Jurkat, Clone E6-1 (cell line): ENCODE measurements at places on chromosomes 4 and X.

GRCh38 chr4:108237693-108238092 is 69.0 kb upstream of the LEF1 start:
- DNase-seq: no peak

- peak; percentile 9 for DNase-seq
Observed at GRCh38 chr4:158193171-158193749, 17.0 kb upstream of the TMEM144 start.

- no peak for DNase-seq
Observed at GRCh38 chr4:3186609-3187008, 62.4 kb upstream of the MSANTD1 start.

DNA sequence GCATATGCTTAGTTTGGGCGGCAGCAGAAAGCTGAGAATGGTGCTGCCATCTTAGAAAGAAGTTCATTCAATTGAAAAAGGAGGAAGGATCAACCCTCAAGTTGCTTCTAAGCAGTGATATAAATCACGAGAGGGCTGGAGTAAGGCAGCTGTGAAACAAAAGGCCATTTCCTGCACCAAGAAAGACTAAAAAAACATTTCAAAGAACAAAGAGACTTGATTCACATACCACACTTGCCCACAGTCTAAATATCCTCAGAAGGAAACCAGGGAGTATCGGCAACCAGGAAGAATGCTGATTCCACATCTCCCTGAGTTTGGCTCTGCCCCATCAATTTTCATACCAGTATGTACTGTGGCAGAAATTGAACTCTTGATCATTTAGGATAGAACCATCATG is 240.1 kb downstream of the OPHN1 start:
- no peak for DNase-seq

- DNase-seq: no peak
Observed at GRCh38 chr4:5276475-5277075, 225.3 kb downstream of the STK32B start.

DNA sequence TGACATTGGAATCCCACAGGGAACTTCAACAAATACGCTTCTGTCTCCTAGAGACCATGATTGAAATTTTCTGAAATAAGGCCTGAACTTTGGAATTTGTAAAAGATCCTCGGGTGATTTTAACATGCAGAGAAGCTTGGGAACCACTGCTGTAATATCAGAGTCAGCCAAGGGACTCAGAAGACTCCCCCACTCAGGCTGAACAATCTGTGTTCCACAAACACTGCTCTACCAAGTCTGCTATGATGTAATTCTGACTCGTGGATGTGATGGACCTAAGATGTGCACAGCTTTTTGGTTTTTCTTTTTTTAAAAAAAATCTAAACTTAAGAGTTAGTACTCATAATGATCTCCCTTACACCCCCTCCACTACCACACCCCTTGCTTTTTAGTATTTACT is 26.0 kb downstream of the LRP2BP start:
- no peak for DNase-seq

- DNase-seq: no peak
Observed at GRCh38 chr4:4225915-4226605, 669 bp downstream of the OTOP1 start.

- no peak for DNase-seq
Observed at GRCh38 chr4:139740121-139740520, 74.5 kb downstream of the MGST2 start.

DNA sequence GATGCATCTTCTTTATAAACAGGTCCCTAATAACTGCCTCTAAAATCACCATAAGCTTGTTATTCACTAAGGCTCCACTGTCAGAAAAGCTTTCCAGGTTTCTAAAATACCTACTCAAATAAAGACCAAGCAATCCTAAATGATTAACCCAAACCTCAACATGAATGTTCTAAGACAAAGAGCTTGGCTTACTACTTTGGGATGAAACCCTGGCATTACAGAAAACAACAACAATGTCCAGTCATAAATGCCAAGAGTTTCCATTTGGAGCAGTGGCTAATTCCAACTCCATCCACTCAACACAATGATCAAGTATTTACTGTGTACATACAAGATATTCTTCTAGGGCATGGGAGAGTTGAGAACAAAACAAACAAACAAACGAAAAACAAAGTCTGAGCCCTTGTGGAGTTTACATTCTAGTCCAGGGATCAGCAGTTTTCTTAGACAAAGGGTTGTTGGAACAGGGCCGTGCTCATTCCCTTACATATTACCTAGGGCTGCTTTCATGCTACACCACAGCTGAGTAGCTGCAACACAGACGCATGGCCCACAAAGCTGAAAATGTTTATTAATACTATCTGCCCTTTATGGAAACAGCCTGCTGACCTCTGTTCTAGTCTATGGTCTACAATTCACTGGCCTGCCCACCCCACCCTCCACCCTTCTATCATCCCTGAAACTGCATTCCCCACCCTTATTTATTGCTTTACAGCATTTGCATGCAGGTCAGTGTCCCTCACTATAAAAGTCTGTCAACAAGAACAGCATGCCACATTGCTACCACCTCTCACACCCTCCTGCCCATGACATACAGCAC is 23.7 kb downstream of the ABCG2 start:
- DNase-seq: no peak

GRCh38 chrX:43513085-43513484 is 143.0 kb upstream of the MAOA start:
- no peak for DNase-seq

DNA sequence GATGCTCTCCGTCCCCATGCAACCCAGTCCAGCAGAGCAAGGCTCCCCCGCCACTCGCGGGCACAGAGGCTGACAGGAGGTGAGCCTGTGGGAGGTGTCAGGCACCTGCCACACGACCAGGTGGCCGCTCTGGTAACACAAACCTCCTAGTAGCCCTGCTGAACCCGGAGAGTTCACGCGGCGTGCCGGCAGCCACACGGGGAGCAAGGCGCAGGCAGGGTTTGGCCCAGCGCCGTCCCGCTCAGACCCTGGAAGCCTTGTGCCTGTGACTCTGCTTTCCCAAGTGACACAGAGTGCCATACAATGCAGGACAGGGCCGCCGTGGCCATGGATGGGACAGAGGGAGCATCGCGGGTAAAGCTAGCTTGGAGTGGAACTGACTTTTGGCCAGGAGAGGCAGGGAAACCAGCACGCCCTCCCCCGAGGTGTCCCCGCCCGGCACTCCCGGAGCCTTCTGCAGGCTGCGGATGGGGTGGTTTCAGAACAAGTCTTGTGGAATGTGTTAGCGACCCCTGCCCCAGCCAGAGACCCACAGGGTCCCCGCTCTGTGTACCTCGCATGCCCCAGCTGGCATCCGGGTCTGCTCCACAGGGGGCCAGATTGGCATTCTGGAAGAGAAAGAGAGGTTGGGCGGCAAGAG is 44.7 kb upstream of the AFAP1 start:
- DNase-seq: no peak

DNA sequence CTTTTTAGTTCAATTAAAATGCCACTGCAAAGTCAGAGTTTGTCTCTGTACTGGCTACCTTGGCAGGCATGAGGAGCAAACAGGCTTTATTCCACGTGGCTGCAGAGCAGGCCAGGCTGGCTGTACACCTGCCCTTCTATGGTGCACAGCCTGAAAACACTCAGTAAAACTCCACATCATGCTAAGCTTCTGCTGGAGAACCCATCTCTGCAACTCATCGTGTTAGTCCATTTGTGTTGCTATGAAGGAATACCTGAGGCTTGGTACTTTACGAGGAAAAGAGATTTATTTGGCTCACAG is 214.4 kb downstream of the SCFD2 start:
- DNase-seq: no peak

- DNase-seq: no peak
Observed at GRCh38 chrX:41952102-41952501, 28.7 kb upstream of the CASK start.

DNA sequence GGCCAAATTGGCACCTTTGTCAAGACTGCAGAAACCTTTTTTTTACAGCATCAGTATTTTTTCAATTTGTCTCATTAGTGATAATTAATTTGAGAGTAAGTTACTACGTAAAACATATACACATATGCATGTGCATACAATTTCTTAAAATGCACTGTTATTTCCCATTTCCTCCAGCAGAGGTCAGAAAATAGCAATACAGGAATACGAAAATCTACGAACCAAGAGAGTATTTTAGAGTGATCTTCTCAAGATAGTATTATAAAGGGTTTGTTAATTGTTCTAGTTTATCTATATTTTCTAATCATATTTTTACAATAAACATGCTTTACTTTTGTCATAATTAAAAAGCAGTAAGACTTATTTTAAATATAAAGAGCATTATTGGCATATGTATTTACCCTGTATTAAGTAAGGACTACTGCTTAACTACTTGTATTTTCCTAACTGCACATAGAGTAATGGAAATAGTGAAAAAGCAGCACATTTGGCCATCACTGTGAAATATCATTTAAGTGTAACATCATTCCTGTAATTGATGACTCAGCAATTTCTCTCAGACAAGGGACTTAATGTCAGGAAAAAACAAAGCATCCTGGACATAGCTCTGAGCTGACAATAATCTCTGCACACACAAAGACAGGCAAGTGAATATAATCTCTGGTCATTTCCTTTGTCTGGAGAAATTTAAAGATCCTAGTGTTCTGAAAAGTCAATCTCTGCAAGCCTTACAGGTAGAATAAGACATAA is 45.6 kb downstream of the MAOB start:
- peak; percentile 16 for DNase-seq

GRCh38 chr4:147138171-147138570 is 192.5 kb upstream of the TTC29 start:
- no peak for DNase-seq

DNA sequence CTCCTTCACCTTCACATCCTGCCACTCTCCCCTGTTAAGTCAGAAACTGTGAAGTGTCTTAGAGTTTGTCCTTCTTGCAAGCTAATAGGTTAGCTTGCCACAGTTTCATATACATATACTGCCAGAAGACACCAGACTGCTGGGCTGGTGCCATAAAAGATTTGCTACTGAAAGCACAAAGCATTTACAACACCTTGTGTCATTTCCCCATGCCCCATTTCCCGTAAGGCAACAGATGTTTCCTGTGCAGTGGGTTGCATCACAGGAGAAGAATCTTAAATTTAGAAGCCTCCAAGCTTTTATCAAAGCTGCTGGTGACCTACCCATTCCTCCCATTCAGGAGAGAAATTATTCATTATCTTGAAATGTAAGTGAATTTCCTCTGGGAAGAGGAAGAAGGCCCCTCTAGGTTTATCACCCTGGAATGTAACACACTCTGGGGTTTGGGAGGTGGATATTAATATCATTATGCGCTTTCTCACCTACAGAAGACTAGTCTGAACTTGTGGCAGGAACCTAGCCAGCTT is 34.5 kb upstream of the RAB33B start:
- DNase-seq: peak; percentile 93

DNA sequence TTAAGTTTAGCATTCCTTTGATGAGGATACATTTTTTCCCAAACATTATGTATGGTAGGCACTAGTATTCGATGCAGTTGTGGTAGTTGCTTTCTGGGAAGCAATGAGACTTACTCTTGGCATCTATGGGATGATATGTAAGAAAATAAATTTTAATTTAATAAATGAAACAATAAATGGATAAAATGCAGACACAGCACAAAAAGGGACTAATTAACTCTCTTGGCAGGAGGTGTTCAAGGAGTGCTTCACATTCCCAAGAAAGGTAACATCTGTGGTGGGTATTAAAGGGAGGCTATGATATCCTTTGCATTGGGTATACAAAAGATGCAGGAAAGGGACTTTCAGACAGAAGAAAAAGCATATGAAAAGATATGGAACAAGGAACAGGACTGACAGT is 111.0 kb downstream of the PGRMC2 start:
- DNase-seq: no peak

GRCh38 chrX:20205927-20206708 is 60.6 kb downstream of the RPS6KA3 start:
- no peak for DNase-seq

GRCh38 chrX:9102956-9103355 is 69.0 kb upstream of the FAM9B start:
- no peak for DNase-seq

DNA sequence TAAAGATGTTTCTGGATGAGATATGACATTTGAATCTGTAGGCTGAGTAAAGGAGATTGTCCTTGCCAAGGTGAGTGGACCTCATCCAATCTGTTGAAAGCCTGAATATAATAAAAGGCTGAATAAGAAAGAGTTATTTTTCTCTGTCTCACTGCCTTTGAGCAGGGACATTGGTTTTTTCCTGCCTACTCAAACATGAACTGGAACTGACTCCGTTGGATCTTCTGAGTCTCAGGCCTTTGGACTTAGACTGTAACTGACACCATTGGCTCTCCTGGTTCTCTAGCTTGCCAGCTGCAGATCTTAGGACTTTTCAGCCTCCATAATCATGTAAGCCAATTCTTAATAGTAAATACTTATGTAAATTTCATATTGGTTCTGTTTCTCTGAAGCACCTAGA is 43.5 kb downstream of the PPEF2 start:
- DNase-seq: no peak

- DNase-seq: no peak
Observed at GRCh38 chr4:86898562-86898961, 6.3 kb upstream of the C4orf36 start.
